ENCODE measurements at places on chromosomes 2 and 18.

- DNase-seq, result no peak
Measured at GRCh38 chr2:217695033-217695520, 307.7 kb downstream of the TNS1 start.

- no peak for DNase-seq
Measured at GRCh38 chr2:118224895-118225311, 136.6 kb downstream of the INSIG2 start.

DNA sequence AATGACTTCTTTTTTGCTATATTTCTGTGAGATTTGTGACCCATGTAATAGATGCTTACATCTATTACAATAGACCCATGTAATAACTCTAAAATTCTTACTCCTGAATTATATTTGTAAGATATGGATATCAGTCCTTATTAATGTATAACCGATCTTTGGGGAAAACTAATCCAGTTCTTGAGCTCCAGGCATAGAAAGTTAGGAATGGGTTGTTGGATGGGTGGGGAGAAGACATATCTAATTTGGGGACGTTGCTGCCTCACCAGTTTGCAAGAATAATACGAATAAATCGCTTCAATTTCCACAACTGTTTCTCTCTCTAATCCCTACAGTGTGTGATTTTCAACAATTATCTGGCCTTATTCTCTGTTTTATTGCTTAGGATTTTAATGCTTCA is 13.5 kb downstream of the CAVIN2 start:
- DNase-seq, result no peak

DNA sequence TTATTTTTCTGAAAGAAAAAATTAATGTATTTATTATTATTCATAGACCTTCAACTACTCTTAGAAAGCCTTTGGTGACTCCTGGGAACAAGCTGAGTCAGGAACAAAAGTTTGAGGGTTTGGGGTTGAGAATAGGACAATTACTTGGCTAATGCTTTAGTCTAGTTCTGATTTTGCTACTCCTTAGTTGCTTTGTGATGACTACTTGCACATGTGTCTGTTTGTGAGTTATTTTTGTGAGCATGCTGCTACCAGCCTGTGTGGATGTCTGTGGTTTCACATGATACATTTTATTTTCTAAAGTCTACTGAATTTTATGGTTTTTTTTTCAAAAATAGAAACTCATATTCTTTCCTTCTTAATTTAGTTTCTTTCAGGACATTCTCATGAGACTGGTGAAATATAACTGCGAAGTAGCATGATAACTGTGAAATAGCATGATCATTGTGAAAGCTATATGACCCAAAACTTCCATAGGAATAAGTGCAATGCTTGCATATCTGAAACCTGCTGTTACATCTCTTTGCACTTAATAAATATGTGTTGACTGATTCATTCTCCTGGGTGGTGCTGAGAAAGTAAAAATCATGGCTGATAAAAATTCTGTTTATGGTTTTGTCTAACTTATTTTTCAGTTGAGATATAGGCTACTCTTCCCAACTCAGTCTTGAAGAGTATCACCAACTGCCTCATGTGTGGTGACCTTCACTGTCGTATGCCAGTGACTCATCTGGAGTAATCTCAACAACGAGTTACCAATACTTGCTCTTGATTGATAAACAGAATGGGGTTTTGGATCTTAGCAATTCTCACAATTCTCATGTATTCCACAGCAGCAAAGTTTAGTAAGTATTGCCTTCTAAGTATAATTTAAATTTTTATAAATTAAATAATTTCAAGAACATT is 17.9 kb upstream of the IL18R1 start:
- no peak for DNase-seq

GRCh38 chr2:209095432-209095831 is 328.4 kb upstream of the MAP2 start:
- no peak for DNase-seq
